ENCODE measurements at places on chromosomes 6 and 20. TPM values are rescaled to one million over a fixed set of nuclear protein-coding genes. Genes with fewer than 3 reads are reported as not detected.

TRIM38 gene
- total RNA-seq = 25.3 TPM

FAM83C gene
- total RNA-seq = not detected

SLC32A1 gene
- total RNA-seq = not detected

WFDC12 gene
- total RNA-seq = not detected

CCNC gene
- 54.0 TPM for total RNA-seq

BFSP1 gene
- total RNA-seq = 0.76 TPM

MAD2L1BP gene
- total RNA-seq = 39.0 TPM

ZNF391 gene
- 0.44 TPM for total RNA-seq

ANKRD66 gene
- total RNA-seq = not detected

SLC17A1 gene
- total RNA-seq = not detected

DNA sequence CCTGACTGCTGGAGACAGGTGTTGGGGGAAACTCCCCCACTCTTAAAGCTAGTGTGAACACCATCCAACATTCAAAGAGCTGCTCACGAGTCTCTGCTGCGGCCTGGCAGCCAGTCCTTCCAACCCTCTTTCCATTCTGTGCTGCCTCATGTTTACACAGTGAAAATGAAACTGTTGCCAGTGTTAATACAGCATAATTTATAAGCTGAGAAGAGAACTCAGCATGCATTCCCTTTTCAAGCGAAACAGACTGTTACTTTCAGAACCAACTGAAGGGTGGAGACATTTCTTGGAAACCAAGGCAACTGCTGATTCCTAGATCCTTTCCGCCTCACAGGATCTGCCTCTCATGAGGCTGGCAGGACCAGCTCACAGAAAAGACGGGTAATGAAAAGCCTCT lies 533.8 kb upstream of the ID4 start:
- no peaks in the 10 kb centered on the region for H3K4me1 ChIP-seq
- H3K27me3 ChIP-seq = no peaks in the 10 kb centered on the region
- DNase-seq = no peak
- no peaks in the 10 kb centered on the region for H3K36me3 ChIP-seq
- H3K4me3 ChIP-seq = no peak overlapping the region

- peaks cover 35% of the 10 kb centered on the region for H3K36me3 ChIP-seq
- H3K27ac ChIP-seq = peak overlapping the region; percentile 87
- peaks cover 56% of the 10 kb centered on the region for H3K4me1 ChIP-seq
- H3K4me3 ChIP-seq = no peak overlapping the region
- DNase-seq = no peak
These were observed 978 bp downstream of the AURKA start for GRCh38 chr20:56391037-56391436.

GRCh38 chr6:84042603-84043002 lies 9.0 kb downstream of the MRAP2 start:
- H3K4me1 ChIP-seq = no peaks in the 10 kb centered on the region
- no peak for DNase-seq
- H3K27me3 ChIP-seq = no peaks in the 10 kb centered on the region
- H3K36me3 ChIP-seq = no peaks in the 10 kb centered on the region
- no peak overlapping the region for H3K4me3 ChIP-seq

- H3K4me1 ChIP-seq = no peaks in the 10 kb centered on the region
- no peaks in the 10 kb centered on the region for H3K36me3 ChIP-seq
- H3K4me3 ChIP-seq = no peak overlapping the region
- no peak for DNase-seq
- peaks cover 3% of the 10 kb centered on the region for H3K27me3 ChIP-seq
These were observed 69.0 kb upstream of the SMIM28 start for GRCh38 chr6:138308731-138309110.

- no peaks in the 10 kb centered on the region for H3K4me1 ChIP-seq
- no peak for DNase-seq
- peaks cover 2% of the 10 kb centered on the region for H3K27me3 ChIP-seq
- H3K36me3 ChIP-seq = no peaks in the 10 kb centered on the region
These were observed 30.6 kb upstream of the PBOV1 start for GRCh38 chr6:138248878-138249277.

DNA sequence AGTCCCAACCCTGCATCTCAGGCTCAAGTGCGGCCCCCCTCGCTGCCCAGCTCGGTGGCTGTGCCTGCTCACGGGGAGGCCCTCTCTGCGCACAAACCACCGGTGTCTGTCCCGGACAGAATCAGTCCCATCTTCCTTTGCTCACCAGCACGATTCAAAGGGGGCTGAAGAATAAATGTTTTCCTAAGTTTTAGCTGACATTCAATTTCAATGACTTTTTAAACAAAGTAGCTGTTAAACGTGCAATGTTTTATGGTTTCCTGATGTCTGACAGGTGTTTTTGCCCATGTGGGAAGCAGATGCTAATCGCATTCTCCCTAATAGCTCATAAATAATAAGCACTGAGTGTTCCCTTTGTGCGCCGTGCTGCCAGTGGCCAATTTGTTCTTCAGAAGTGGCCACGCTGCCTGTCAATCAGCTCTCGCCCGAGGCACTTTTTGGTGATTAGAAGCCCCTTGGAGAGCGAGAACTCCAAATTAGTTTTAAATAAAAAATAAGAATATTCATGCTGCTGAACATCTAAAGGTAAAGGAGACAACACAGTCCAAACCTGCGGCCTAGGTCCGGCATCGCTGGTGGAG lies 26.3 kb downstream of the BHLHE23 start:
- no peak overlapping the region for H3K4me3 ChIP-seq
- no peak overlapping the region for H3K27ac ChIP-seq
- peaks cover 51% of the 10 kb centered on the region for H3K27me3 ChIP-seq
- no peak for DNase-seq
- H3K36me3 ChIP-seq = no peaks in the 10 kb centered on the region
- H3K4me1 ChIP-seq = peaks cover 19% of the 10 kb centered on the region

- peaks cover 2% of the 10 kb centered on the region for H3K27me3 ChIP-seq
- DNase-seq = no peak
- H3K27ac ChIP-seq = no peak overlapping the region
- H3K4me3 ChIP-seq = no peak overlapping the region
- no peaks in the 10 kb centered on the region for H3K36me3 ChIP-seq
These were observed 54.8 kb upstream of the ADGRG6 start for GRCh38 chr6:142246960-142247359.

GRCh38 chr6:108555399-108556052 lies 5.2 kb upstream of the FOXO3 start:
- H3K36me3 ChIP-seq = no peaks in the 10 kb centered on the region
- H3K4me3 ChIP-seq = no peak overlapping the region
- peaks cover 22% of the 10 kb centered on the region for H3K4me1 ChIP-seq
- H3K27ac ChIP-seq = no peak overlapping the region
- DNase-seq = no peak

- no peaks in the 10 kb centered on the region for H3K36me3 ChIP-seq
- no peak overlapping the region for H3K27ac ChIP-seq
- no peak overlapping the region for H3K4me3 ChIP-seq
- DNase-seq = no peak
- H3K4me1 ChIP-seq = no peaks in the 10 kb centered on the region
- H3K27me3 ChIP-seq = peaks cover 2% of the 10 kb centered on the region
These were observed 126.9 kb downstream of the TRMT11 start for GRCh38 chr6:126113261-126113660.

- DNase-seq = no peak
- H3K27ac ChIP-seq = no peak overlapping the region
- no peaks in the 10 kb centered on the region for H3K36me3 ChIP-seq
- H3K4me3 ChIP-seq = no peak overlapping the region
- peaks cover 5% of the 10 kb centered on the region for H3K4me1 ChIP-seq
These were observed 29.9 kb upstream of the PREP start for GRCh38 chr6:105432797-105433196.

DNA sequence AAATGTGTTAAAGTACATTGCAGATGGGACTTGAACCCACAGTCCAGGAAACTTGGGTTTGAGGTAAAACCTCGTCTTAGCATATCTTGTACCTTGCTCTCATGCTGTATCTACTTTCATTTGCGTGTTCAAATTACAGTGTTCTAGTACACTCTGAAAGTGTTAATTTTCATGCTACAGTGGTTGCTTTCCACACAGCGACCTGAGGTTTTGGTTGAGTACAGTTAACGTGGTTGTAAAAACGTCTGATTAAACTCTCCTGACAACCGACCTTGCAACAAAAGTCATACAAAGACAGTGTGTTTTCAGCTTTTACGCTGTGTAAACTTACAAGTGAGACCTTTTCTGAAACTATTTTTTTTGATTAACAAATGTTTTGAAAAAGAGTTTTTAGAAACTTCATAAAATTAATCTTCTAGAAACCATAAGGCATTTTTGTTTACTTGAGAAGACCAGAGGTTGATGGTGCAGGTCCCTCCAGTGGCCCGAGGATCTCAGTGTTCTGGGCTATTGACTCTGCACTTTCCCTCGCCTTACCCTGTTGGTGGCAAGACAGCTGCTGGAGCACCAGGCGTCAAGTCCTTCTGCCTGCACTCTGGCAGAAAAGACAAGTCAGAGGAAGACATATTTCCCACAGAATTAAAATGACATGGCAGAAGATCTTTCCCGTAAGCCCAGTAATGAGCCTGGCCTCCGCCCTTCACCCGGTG lies 334.0 kb downstream of the THBS2 start:
- H3K4me1 ChIP-seq = no peaks in the 10 kb centered on the region
- H3K36me3 ChIP-seq = no peaks in the 10 kb centered on the region
- no peaks in the 10 kb centered on the region for H3K27me3 ChIP-seq

DNA sequence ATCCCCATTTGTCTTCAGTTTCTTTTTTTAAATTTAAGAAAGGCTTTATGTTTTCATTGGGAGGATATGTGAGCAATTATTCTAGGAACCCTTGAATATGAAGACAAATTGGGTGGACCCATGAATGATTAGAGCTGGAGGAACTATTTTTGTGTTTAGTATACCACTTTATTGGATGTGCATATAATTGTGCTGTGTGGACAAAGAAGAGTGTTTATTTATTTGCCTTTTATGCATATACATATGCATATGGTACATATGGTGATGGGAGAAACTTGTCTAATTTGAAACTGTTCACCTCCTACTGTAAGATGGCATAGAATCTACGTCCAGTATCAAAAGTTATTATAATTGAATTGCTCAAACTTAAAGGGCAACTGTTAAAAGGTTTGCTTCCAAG lies 94.8 kb upstream of the CENPW start:
- no peaks in the 10 kb centered on the region for H3K4me1 ChIP-seq
- no peak overlapping the region for H3K4me3 ChIP-seq
- no peak overlapping the region for H3K27ac ChIP-seq
- no peaks in the 10 kb centered on the region for H3K36me3 ChIP-seq
- no peak for DNase-seq

GRCh38 chr20:37901240-37901639 lies 1.7 kb upstream of the VSTM2L start:
- peaks cover 15% of the 10 kb centered on the region for H3K4me1 ChIP-seq
- no peak overlapping the region for H3K27ac ChIP-seq
- peaks cover 2% of the 10 kb centered on the region for H3K36me3 ChIP-seq
- no peak for DNase-seq
- no peak overlapping the region for H3K4me3 ChIP-seq

DNA sequence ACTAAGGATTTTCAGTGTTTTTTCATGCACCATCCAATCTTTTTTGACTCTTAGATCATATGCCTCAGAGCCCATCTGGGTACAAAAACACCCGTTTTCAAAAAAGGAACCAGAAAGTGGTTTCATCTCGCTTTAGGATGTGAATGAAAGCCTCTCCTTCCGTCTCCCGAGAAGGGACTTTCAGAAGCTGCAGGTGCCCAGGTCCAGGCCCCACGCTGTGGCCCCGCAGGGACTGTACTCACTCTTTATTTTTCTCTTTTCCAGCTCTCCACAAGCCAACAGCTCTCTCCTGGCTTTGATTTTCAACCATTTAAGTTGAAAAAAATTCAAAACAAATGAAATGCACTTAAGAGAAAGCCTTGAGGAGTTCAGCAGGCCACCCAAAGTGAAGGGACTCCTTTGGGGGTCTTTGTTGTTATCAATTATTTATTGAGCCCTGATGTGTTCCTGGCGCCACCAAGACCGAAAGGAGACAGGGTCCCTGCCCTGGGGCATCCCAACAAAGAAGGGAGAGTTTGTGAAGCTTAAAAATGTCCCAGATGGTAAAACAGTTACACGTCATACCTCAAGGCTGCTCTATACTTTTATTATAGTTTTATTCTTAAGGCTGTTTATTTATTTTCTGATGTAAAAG lies 467.3 kb downstream of the PREX1 start:
- H3K27ac ChIP-seq = no peak overlapping the region
- no peak for DNase-seq
- H3K36me3 ChIP-seq = no peaks in the 10 kb centered on the region
- peaks cover 8% of the 10 kb centered on the region for H3K27me3 ChIP-seq

DNA sequence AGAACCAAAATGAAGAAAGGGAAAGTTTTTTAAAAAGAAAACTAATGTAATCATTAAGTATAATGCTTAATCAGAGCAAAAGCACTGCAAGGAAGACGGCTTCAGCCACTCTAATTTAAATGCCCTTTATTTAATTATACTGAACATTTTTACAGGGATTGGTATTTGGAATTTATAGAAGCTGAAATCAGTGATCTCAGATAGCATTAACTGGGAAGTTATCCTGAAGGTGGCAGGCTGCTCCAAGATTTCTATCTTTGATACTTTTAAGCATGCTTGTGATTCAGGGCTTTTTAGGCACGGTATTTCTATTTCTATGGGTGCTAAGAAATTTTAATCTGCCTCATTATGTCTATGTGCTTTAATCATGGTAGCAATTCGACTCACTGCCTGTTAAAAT lies 1.3 kb upstream of the NDUFAF4 start:
- peaks cover 21% of the 10 kb centered on the region for H3K4me1 ChIP-seq
- no peak overlapping the region for H3K27ac ChIP-seq
- peaks cover 2% of the 10 kb centered on the region for H3K27me3 ChIP-seq
- H3K36me3 ChIP-seq = peaks cover 10% of the 10 kb centered on the region
- no peak for DNase-seq

DNA sequence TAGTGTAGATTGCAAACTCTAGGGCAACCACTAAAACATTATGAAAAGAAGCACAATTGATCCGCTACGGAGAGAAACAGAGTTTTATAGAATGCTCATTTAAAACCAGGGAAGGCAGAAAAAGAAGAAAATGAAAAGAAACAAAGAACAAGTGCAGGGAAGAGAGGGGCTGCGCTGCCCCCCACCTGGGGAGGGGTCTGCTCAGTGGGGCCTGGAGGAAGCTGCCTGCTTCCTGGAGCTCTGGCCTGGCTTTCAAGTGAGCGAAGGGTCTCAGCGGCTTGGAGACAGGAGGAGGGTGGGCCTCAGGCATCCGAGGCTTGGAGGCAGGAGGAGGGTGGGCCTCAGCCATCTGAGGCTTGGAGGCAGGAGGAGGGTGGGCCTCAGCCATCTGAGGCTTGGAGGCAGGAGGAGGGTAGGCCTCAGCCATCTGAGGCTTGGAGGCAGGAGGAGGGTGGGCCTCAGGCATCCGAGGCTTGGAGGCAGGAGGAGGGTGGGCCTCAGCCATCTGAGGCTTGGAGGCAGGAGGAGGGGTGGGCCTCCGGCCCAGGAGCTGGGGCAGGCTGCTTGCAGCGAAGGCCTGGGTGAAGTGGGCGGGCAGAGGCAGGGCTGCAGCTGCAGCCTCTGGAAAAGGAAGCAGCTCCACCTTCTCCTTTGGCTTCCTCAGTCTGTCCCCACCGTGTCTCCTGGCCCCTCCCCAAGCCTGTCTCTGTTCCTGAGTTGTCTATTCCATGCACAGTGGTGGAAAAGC lies 406.3 kb downstream of the TAF4 start:
- H3K4me3 ChIP-seq = no peak overlapping the region
- no peaks in the 10 kb centered on the region for H3K4me1 ChIP-seq
- no peaks in the 10 kb centered on the region for H3K27me3 ChIP-seq
- H3K27ac ChIP-seq = no peak overlapping the region

Measured in activated T-helper 1 cell treated with anti-CD3 and anti-CD28 coated beads, Interleukin-12 subunit alpha, Interleukin-12 subunit beta, Interleukin-2, Interleukin-4 antibody, amounts not matched to agents 30 ng/mL and 10 ng/mL and 1 ng/mL, durations not matched to agents 14 hours and 24 hours and 36 hours (primary cell).